ENCODE measurements at places on chromosomes 5 and 9.

DNA sequence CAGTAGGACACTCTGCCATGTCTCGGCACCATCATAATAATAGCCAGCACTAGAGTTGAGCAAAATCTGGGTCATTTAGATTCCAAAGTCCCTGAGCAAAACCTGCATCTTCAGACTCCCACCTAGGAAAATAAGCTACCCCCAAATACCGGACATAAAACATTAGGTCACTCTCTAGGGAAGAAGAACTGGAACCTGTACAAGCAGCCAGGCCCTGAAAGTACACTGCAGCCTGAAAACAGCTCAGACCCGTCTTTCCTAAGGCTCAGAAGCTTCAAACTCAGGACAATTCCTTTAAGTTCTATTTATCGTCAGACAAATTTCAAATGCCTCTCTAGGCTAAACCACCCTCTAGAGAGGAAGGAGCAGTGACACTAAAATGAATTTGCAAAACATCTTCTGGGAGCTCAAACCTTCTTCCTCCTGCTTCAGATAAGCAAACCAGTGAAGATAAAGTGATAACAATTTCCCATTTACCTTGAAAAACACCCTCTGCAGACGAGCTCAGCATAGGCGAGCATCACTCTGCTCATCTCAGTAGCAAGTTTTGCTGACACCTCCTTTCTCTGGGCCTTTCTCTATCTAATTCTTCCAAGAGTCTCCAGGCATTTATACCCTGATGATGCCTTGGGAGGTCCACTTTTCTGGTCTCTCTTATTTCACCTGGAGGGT, 34.0 kb downstream of the ADAM19 start:
- DNase-seq: no peak

GRCh38 chr9:37466037-37466709, 923 bp upstream of the ZBTB5 start:
- DNase-seq: peak; percentile 47

DNA sequence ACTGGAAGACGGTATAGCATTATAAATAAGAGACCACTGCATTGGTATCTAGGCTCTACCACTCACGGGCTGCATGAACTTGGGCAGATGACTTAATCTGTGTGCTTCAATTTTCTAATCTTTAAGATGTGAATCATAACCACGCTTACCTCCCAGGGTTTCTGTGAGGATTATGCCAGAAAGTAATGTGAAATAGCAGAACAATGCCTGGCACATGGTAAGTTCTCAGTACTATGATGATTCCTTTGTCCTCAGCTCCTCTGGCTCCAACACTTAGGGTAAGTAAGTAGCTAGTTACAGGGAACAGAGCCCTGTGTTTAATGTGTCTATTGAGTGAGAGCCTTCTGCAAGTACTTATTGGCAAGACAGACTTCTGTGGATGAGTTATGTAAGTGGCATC, 31.1 kb downstream of the POU4F3 start:
- DNase-seq: no peak

- no peak for DNase-seq
These were observed 106.6 kb downstream of the ADAMTS16 start for GRCh38 chr5:5246736-5247135.

DNA sequence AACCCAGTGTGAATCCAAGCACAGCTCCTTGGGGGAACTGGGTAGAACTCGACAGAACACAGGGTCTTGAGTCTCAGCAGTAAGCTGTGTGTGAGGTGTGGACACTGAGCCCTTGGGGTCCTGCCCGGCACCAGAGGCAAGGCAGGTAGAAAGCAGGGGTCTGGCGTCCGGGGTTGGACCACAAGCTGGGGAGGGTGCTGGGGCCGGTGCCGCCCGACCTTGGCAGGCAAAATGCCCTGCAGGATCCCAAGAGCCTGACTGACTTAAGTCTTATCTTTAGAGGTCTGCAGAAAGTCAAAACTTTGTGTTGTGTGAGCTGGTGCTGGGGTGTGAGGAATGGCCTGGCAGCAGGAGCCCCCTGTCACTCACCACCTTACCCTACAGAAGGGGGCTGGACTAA, 49.3 kb downstream of the HABP4 start:
- no peak for DNase-seq

DNA sequence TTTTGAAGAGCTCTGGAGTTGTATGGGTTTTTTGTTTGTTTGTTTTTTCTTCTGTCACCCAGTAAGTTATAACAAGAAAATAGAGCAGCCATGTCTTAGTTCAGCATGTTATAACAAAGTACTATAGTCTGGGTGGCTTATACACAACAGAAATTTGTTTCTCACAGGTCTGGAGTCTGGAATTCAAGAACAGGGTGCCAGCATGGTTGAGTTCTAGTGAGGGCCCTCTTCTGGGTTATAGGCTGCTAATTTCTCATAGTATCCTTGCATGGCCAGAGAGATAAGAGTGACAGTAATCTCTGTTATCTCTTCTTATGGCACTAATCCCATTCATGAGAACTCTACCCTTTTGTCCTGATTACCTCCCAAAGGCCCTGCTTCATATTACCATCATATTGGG, 114.7 kb downstream of the GIN1 start:
- no peak for DNase-seq

- no peak for DNase-seq
These were observed 30.5 kb upstream of the NKD2 start for GRCh38 chr5:978054-978453.

DNA sequence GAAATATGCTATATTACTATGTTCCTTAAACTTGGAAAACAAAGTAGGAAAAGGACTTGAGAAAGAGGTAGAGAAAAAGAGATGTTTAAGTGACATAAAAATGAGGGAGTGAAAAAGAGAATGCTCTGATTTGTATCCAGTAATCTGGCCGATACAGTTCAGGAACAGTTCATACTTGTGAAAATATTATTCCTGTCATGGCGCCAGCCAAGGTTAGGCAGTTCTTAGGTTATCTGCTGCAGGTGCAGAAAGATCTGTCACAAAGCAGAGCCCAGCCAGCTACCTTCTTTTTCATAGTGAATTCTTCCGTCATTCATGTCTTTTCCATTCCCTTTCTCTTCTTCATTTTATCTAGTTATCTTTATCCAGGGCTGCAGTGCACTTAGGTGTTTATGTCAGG, 256.3 kb downstream of the ADAMTSL1 start:
- no peak for DNase-seq

DNA sequence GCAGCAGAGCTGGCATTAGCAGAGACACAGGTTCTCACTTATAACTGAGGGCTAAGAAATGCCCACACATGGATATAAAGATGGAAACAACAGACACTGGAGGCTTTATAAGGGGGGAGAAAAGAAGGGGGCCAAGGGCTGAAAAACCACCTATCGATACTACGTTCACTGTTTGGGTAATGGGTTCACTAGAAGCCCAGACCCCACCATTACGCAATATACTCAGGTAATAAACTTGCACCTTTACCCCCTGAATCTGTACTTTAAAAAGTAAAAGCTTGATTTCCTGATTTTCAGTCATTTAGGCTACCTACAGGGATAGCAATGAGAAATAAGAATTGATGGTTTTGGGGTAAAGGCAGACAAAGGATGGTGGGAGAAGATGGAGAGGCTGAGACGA, 1.9 kb upstream of the MINAR2 start:
- no peak for DNase-seq

- DNase-seq: no peak
These were observed 246.9 kb downstream of the NR3C1 start for GRCh38 chr5:143156572-143156971.

DNA sequence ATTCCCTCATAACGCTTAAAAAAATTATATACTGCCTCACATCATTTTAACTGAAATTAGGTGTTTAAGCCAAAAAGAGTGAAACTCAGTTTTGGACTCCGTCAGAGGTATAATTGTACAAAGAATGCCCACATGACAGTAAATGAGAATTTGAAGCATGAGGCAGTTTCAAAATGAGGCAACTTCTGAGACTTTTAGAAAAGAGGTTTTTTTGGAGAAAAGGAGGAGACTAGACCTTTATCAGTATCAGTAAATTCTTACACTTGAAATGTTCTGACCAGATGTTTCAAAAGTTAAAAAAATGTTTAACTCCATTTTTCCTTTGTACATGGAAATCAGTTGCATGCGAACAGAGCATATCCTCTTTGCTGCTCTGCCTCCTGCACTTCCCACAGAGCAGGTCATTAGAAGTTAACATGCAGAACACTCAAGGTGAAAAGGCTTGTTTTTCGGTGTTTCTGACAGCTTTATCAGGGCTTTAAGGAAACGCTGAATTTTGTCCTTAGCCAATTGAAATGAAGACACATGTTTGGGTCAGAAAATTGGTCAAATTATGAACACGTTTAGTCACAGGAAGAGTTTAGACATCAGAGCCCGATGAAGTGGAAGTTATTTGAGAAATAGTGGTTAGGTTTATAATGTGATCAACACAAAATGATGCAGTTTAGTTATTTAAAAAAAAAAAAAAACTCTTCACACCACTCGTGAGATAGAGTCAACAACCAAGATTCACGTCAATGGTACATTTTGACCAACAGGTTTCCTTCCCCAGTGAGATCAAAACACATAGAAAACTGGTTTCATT, 59.5 kb downstream of the PIK3R1 start:
- no peak for DNase-seq

DNA sequence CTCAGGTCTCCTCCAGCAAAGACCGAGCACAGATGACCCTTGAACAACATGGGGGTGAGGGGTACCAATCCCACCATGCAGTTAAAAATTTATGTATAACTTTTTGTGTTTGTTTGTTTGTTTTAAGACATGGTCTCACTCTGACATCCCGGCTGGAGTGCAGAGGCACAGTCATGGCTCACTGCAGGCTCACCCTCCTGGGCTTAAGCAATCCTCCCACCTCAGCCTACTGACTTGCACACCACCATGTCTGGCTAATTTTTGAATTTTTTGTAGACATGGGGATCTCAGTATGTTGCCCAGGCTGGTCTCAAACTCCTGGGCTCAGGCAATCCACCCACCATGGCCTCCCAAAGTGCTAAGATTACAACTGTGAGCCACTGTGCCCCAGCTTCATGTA, 231.0 kb upstream of the PIK3R1 start:
- DNase-seq: no peak

- no peak for DNase-seq
These were observed 1.6 kb upstream of the ARAP3 start for GRCh38 chr5:141683596-141684141.

GRCh38 chr5:176412517-176413254, 3.7 kb downstream of the CLTB start:
- DNase-seq: no peak

- DNase-seq: no peak
These were observed 8.1 kb upstream of the MAT2B start for GRCh38 chr5:163497315-163497714.

- no peak for DNase-seq
These were observed 17.5 kb upstream of the MSMP start for GRCh38 chr9:35771534-35771933.

DNA sequence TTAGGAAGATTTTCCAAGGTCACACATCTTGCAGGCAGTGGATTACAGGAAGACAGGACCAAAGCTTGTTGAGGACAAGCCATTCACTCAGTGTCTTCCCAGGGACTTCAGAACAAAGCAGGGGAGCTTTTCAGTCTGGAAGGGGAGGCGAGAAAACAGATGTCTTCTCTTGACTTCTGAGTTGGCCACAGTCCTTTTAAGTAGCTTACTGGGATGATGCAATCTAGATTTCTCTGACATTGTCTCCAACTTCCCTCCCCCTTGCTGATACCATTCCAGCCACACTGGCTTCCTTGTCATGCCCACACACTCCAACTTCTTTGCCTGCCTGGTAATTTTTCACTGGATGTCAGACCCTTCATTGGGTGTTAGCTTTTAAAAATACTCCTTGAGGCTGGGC, 174.2 kb upstream of the TBC1D2 start:
- DNase-seq: peak; percentile 20

GRCh38 chr9:33289936-33290246, 425 bp upstream of the NFX1 start:
- no peak for DNase-seq

- DNase-seq: no peak
These were observed 83.1 kb downstream of the JMY start for GRCh38 chr5:79318935-79319614.

GRCh38 chr5:76715736-76716455, at the start of gene F2R:
F2R (plus strand) TSS chr5:76716126; CDS start chr5:76716308, 182 bp downstream.
- DNase-seq: no peak

Data from CMK (cell line).